ENCODE measurements at places on chromosomes 5 and 9.

GRCh38 chr5:102222772-102223171, 73.3 kb downstream of the SLCO4C1 start:
- no peak for DNase-seq

- no peak for DNase-seq
These were observed 39.7 kb downstream of the DNAJB5 start for GRCh38 chr9:35029241-35029640.

- DNase-seq = peak; percentile 78
These were observed at the start of gene FRMPD1 for GRCh38 chr9:37650873-37651768. Gene FRMPD1 (plus strand): TSS chr9:37650954. CDS start chr9:37692642, 41,688 bp downstream.

GRCh38 chr9:113499876-113500497, 36.5 kb downstream of the RGS3 start:
- DNase-seq = no peak

- DNase-seq = no peak
These were observed 15.5 kb upstream of the C1QTNF3 start for GRCh38 chr5:34058532-34058931.

DNA sequence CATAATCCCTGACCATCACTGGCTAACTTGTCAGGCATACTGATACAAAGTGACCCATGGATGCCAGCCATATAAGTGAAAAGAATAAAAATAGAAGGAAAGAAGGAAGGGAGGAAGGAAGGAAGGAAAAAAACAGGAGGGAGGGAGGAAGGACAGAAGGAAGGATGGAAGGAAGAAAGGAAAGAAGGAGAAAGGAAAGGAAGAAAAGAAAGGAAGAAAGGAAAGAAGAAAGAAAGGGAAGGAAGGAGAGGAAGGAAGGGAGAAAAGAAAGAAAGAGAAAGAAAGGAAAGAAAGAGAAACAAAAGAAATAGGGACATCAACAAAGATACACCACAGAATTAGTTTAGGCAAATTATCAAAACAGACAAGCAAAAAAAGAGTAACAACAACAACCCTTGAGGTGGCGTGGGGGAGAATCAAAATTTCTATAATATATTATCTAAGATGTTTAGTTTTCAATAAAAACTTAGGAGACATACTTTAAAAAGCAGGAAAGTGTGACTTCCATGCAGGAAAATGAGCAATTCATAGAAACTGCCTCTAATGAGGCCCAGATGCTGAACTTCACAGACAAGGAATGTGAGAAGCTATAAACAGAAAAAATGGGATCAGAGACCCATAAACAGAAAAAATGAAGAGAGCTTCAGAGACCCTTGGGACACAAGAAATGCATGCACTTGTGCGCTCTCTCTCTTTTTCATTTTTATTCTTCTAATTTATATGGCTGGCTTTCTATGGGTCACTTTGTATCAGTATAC, 96.1 kb upstream of the NFIL3 start:
- no peak for DNase-seq

DNA sequence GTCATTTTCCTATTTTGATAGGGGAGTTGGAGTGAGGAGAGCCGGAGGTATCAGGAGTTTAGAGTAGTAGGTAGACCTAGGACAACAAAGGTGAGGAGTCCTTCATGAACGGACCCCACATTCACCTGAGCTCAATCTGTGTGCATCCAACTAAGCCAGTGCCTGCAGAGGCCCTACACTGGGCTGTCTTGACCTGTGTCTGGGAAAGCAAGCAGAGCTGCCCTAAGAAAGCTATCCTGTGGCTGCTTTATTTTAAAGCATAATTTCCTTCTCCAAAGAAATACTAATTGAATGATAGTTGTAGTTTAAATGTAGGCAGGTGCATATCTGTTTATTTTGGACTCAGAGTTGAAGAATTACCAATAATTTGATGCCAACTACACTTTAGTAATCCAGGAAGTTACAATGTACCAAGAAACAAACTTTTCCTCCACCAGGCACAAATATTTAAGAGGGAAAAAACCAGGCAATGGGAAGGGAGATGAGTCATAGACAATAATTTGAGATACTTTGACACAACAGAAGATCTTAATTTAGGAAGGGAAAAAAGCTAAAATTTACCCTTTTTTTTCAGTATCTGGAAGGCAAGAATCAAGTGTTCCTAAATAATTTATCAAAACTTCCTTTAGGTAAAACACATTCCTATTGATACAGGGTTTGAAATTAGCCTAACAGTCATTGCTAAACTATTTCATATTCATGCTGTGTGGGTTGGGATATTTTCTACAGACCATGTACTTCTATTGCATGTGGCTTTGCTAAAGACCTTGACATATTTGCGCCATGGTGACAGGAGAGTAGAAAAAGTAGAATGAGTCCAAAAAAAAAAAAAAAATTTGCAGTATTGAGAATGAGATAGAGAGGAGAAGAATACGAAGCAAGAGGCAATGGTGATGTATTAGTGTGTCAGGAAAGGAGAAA, 376.6 kb upstream of the TUSC1 start:
- no peak for DNase-seq

GRCh38 chr5:159655757-159656409, 260.4 kb upstream of the ADRA1B start:
- no peak for DNase-seq

DNA sequence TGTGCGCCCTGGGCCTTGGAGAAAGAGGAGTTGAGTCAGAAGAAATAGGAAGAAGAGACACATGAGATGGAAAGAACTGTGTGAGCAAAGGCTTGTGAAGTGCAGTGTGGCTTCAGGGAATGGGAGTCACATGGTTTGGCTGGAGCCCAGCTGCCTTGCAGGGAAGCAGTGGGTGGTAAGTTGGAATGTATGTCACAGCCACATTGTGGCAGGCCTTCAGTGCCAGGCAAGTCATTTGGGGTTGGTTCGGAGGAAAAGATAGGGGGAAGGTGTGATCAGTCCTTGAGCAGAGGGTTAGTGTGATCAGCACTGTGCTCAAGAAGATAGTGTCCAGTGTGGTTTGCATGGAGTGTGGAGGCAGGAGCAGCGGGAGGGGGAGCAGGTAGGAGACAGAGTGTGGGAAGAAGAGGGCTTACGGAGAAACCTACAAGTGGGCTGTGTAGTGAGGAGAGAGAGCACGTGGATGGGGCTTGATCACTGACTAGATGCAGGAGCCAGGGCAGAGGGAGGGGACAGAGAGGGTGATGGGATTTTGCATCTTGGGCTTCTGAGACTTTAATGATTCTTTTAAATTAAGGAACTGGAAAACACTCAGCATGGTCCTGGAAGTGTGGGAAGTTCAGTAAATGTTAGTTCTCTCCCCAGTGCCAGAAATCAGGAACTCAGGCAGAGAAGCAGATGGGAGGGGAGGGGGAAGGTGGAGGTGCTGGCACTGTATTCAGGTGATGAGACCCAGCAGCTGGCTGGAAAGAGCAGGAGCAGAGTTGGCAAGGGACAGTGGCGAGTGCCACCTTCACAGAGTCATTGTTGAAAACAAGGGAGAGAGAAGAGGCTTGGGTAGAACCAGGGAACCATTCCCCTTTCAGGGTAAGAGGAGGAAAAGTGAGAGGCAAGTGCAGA, 46.6 kb downstream of the ARHGAP26 start:
- DNase-seq = no peak

- no peak for DNase-seq
These were observed 33.0 kb downstream of the EGFLAM start for GRCh38 chr5:38291355-38291754.

GRCh38 chr5:143479394-143479793, 75.9 kb upstream of the NR3C1 start:
- no peak for DNase-seq

- DNase-seq = no peak
These were observed 113.1 kb upstream of the TNC start for GRCh38 chr9:115230924-115231515.

DNA sequence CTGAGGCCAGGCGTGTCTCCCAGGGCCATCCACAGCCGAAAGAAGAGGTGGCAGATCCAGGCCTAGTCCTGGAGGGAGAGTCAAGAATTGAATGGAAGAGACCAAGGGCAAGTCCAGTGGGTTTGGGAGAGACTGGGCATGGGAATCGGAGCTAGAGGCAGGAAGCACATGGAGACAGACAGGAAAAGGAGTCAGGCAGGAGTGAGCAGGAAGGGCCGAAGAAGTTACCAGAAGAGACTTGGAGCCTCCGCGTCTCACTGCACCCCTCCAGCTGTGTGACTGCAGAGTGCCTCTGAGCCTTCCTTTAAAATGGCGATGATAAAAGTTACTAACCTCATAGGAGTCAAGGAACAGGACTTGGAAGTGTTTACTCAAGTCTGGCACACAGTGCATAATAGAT, 64.4 kb upstream of the ANGPTL2 start:
- no peak for DNase-seq

GRCh38 chr9:129567329-129567728, 53.6 kb downstream of the C9orf50 start:
- DNase-seq = no peak

DNA sequence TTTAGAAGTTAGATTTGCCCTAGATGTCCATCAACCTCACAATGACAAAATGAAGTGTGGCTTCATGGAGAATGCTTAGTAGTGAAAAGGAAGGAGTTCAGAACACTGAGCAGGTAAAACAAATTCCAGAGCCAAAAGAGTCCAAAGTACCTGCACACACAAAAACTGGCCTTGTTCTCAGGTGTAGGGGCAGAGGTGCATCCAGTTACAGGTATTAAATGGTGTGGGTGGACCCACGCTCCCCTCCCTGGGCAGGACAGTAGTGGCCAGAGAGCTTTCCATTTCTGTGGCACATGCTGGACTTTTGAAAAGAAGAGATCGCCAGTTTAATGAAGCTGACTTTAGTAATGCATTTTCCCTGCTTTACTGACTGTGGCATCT, 47.2 kb downstream of the SECISBP2 start:
- DNase-seq = no peak

DNA sequence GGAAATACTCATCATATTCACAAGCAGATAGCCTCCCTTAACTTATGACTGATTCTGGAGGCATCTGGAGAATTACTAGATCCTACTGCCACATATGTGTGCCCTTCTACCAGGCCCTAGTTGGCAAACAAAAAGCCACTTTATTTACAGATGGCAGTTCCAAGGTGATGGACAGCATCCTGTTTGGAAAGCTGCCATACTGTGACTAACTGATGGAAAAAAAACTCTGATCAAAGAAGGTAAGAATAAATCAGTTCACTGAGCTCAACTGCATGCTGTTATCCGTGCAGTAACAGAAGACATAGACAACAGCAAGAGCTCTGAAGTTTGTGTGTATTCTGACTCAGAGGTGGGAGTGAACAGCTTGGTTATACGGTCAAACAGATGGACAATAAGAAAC, 279.8 kb upstream of the POU5F2 start:
- peak; percentile 0 for DNase-seq

- no peak for DNase-seq
These were observed 135.1 kb downstream of the CD180 start for GRCh38 chr5:67061511-67061910.

- no peak for DNase-seq
These were observed 60.1 kb upstream of the LMNB1 start for GRCh38 chr5:126716861-126717260.

DNA sequence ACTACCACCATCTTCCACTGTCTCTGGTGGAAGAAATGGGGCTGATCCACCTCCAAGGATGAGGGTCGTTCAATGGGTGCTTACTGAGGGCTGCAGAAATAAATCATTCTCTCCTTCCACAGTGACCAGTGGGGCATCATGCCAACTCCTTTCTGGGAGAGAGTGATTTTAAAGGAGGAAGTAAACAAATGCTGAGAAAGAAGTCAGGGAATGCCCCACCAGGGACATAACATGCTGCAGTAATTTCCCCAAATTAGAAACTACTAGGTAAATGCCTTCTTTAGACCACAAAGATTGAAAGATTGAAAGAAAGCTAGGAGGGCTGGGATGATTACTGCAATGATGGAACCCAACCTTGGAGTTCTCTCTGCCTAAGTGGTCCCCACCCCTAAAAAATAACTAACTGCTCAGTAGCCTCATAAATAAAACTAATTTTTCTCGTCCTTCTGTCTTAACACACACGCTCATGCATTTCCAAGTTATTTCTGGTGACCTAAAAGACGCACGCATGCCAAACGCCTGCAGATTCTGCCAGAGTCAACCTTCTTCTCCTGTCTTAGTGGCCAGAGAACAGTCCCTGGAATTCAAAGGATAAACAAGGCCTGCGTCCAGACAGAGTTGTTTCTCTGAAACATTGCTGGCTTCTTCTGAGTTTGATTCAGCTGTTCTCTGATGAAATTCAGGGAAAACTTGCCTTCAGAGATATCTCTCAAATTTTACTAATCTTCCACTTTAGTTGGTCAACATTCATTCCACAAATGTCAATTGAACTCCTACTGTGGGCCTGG, 250.0 kb downstream of the NR3C1 start:
- no peak for DNase-seq

DNA sequence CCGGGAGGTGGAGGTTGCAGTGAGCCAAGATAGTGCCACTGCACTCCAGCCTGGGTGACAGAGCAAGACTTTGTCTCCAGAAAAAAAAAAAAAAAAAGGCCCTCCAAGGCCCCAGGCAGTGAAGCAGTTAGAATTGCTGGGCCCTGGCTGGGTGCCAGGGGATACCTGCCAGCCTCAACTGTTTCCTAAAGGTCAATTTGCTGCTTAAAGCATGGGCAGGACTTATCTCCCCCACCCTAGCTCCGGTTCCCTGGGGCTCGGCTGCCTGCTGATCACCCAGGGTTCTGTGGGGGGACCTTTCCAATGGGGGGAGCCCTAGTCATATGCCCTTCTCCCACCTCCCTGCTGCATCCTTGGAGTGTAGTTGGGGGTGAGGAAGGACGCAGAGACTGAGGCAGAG, 25.7 kb downstream of the NCS1 start:
- no peak for DNase-seq

DNA sequence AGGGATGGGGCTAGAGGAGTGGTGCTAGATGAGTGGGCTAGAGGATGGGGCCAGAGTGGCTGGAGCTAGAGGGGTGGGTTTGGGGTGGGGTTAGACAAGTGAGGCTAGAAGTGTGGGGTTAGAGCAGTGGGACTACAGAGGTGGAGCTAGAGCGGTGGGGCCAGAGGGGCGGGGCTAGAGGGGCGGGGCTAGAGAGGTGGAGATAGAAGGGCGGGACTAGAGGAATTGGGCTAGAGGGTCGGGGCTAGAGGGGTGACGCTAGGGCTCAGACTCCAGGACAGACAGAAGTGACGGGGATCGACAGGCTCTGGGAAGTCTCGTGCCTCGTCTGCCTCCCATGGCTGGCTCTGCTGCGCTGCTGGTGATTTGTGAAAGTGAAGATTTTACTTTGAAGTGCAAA, 31.0 kb upstream of the TENT4A start:
- DNase-seq = no peak

DNA sequence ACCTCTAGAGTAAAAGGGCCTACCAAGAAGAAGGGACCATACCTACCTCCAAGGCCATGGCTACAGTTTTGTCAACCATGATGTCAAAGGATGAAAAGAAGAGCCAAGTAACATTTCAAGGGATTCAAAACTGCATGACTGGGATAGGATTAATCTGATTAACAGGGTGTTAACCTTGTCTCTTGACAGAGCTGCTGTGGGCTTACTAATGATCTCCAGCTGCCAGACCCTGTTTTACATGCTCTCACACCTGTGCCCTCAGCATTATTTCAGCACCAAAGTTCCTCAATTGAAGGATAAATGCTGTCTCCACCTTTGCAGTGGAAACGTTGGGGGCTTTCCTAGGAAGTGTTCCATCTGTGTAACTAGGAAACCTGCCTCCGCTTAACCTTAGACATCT, 78.3 kb downstream of the DMAC1 start:
- DNase-seq = no peak

- DNase-seq = no peak
These were observed 179.9 kb downstream of the PCSK1 start for GRCh38 chr5:96253140-96253539.

GRCh38 chr5:134189031-134189430, 12.3 kb upstream of the SKP1 start:
- DNase-seq = no peak
